ENCODE measurements at places on chromosomes 4 and X.

GRCh38 chr4:154574311-154574710, 11.5 kb downstream of the FGB start:
- no peak for DNase-seq

DNA sequence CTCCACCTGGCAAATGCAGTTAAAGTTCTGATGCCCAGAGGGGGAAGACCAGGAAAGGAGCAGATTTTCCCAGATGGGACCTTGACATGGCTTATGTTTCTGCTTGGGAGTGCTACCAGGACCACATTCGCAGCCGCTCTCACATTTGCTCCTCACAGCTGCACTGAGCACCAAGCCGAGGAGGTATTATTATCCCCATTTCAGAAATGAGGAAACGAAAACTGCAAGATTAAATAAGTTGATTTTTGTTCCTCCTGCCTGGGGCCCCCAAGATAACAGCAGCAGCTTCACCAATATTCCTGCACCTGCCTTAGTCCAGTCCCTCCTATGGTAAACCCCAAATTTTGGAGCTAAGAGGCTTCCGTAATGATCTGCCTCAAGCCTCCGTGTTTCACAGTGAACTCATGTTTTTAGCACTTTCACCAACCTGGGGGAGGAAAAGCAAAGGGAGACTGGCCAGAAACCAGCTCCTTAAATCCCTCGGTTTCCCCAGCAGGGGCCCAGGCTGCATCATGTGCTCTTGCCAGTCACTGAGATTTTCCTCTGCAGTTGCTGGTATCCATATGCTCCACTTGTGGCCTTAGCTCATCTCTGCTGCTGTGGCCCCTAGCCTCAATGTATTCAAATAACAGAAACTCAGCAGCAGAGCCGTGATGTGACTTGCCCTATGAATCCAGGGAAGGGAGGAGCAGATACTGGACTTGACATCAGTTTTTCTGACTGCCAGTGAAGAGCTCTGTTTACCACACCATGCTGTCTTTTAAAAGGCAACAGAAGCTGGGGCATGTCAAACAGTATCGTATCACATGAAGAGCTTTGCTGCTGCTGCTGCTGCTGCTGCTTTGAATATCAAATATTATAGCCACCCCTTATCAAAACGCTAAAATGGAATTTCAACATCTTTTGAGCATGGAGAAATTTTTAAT, 95.5 kb upstream of the KLHL13 start:
- no peak for DNase-seq

GRCh38 chrX:1558761-1559468, 21.9 kb upstream of the P2RY8 start:
- DNase-seq = no peak

- DNase-seq = no peak
These were observed 70.1 kb downstream of the CENPC start for GRCh38 chr4:67475155-67475554.

- no peak for DNase-seq
These were observed 44.1 kb upstream of the TRPC3 start for GRCh38 chr4:121995790-121996537.

GRCh38 chrX:133415276-133416105, at the start of gene GPC4:
Gene GPC4, minus strand, starts transcription at chrX:133415489. Its CDS starts 524 bp downstream, at chrX:133414965.
- DNase-seq = no peak

DNA sequence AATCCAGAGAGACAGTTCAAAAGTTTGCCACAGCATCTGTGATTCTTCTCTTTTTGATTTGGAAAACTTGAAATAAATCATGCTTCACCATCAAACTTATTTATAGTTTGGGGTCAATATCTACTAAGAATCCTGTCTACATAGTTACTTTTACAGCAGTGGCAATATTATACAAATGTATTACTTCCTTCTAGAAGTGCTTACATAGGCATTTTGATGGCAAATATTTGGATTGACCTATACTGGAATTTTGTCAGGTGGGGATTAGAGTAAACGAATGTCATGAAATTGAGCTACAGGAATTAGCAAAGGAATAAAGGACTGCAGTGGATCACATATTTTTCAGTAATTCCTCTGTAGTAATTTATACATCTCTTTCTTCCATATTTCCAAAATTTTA, 1885.5 kb upstream of the ADGRL3 start:
- DNase-seq = no peak

Measured in BJ (cell line).